ENCODE measurements at places on chromosomes 4 and X. TPM values are rescaled to one million over a fixed set of nuclear protein-coding genes. Genes with fewer than 3 reads are reported as not detected.
A peak's percentile ranks its signal among the peaks of the same experiment; 100 is the strongest.

The CYBB gene
- 0.46 TPM for total RNA-seq

The XIAP gene
- total RNA-seq = 35.8 TPM

GRCh38 chr4:187603093-187604025 lies 392.2 kb upstream of the ZFP42 start:
- H3K4me3 ChIP-seq = no peak overlapping the region
- H3K36me3 ChIP-seq = no peaks in the 10 kb centered on the region
- 0 out of 2 replicates have a peak overlapping the region, but pooled peaks have one; percentile 33 for H3K27ac ChIP-seq
- no peaks in the 10 kb centered on the region for H3K27me3 ChIP-seq

GRCh38 chr4:70754990-70755688 lies 33.4 kb downstream of the RUFY3 start:
- no peaks in the 10 kb centered on the region for H3K27me3 ChIP-seq
- no peaks in the 10 kb centered on the region for H3K36me3 ChIP-seq
- no peak overlapping the region for H3K27ac ChIP-seq

DNA sequence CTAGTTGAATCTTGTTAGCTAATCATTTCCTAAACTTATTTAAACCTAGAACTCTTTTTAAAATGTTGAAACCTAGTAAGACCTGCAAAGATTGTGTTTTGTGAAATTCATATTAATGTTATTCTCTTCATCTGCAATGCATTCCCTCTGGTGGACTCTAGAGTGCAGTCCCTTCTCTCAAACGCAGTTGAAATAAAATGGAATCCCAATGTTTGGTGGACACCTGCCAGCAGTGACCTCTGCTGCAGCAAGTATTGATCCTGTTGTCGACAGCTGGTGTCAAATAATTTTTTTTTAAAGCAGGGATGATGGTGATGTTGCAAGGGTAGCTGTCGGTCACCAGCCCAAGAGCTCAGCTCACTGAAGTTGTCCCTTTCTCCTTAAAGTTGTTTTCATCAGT lies 492.0 kb downstream of the ZIC3 start:
- peak; percentile 46 for DNase-seq
- no peak overlapping the region for H3K4me3 ChIP-seq
- 0 out of 2 replicates have a peak, but pooled peaks cover 4% of the 10 kb centered on the region for H3K4me1 ChIP-seq
- H3K36me3 ChIP-seq = no peaks in the 10 kb centered on the region
- no peak overlapping the region for H3K27ac ChIP-seq
- H3K27me3 ChIP-seq = no peaks in the 10 kb centered on the region
